Right renal cortex interstitium (tissue), 3 donors: ENCODE measurements at places on chromosomes 13 and 19. TPM values are rescaled to one million over a fixed set of nuclear protein-coding genes. Genes with fewer than 3 reads are reported as not detected.

Gene PPP2R1A
- 423 TPM for polyA plus RNA-seq

- no peak for DNase-seq
These were observed 60.8 kb downstream of the KCTD12 start for GRCh38 chr13:76825430-76825829.

DNA sequence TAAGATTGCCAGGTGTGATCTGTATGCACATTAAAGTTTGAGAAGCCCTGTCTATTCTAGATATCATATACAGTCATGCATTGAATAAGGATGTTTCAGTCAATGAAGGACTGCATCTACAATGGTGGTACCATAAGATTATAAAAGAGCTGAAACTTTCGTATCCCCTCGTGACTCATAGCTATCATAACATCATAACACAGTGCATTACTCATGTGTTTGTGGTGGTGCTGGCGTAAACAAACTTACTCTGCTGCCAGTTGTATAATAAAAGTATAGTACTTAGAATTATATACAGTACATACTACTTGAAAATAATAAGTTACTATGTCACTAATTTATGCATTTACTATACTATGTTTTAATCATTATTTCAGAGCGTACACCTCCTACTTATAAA is 489.3 kb downstream of the GPC6 start:
- DNase-seq: no peak

Gene CCDC8
- 52.8 TPM for polyA plus RNA-seq

GRCh38 chr19:1618157-1619093 is 13.2 kb upstream of the UQCR11 start:
- no peak for DNase-seq
